ENCODE measurements at places on chromosomes 1 and 21.

DNA sequence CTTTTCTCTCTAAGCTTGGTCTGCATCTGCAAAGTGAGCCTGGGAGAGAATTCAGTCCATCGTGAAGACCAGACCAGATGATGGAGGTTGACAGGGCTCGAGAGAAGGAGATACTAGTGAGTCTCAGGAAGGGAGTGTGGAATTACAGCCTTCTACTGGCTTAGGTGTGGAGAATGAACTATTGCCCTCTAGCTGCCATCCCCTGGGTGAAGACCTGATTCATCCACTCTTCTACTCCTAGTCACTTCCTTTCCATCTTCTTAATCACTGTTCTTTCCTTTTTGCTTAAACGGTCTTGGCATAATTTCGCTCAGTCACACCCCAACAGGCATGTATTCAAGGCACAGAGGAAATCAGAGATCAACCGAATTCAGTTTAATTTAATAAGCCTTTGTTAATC lies 34.0 kb upstream of the HSD17B7 start:
- DNase-seq: no peak

GRCh38 chr21:41565550-41565949 lies 57.6 kb upstream of the TMPRSS2 start:
- no peak for DNase-seq

DNA sequence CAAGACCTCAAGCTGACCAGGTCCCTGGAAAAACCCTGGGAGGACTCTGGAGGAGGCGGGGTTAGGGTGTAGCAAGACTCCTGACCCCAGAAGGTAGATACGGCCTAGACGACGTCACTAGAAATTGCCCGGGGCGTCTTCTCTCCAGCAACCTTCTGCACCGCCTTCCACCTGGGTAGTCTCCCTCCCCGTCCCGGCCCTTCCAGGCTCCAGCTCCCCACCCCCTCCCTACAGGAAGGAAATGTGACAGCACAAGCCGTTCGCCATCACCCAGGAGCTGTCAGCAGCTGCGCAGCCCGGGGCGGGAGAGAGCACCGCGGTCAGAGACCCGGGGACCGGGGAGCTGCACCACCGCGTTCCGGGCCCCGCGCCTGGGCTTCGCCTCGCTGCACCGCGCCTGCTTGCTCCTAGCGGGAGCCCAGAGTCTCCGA lies 20.0 kb downstream of the SERTAD4 start:
- DNase-seq: no peak

GRCh38 chr1:101130673-101131072 lies 105.1 kb upstream of the DPH5 start:
- DNase-seq: no peak

- no peak for DNase-seq
Measured at GRCh38 chr1:93579891-93580290, 101.7 kb downstream of the BCAR3 start.

- DNase-seq: no peak
Measured at GRCh38 chr1:154752273-154753030, 117.6 kb downstream of the KCNN3 start.

DNA sequence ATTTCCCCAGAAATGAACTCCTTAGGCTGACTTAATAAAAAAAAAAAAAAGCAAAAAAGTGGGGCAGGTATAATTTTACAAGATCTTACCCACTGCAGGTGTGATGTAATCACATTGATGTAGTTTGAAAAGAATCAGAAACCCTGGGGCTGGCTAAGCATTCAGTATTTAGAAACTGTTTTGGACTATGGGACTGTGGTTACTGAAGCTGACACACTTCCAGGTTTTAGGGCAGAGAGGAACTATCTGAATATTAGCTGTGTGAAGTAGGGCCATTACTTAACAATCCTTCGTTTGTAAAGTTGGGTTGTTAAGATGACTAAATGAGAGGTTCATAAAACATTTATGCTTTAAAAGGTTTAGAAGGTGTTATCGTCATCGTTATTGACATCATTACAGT lies 165.3 kb downstream of the FASLG start:
- DNase-seq: no peak

DNA sequence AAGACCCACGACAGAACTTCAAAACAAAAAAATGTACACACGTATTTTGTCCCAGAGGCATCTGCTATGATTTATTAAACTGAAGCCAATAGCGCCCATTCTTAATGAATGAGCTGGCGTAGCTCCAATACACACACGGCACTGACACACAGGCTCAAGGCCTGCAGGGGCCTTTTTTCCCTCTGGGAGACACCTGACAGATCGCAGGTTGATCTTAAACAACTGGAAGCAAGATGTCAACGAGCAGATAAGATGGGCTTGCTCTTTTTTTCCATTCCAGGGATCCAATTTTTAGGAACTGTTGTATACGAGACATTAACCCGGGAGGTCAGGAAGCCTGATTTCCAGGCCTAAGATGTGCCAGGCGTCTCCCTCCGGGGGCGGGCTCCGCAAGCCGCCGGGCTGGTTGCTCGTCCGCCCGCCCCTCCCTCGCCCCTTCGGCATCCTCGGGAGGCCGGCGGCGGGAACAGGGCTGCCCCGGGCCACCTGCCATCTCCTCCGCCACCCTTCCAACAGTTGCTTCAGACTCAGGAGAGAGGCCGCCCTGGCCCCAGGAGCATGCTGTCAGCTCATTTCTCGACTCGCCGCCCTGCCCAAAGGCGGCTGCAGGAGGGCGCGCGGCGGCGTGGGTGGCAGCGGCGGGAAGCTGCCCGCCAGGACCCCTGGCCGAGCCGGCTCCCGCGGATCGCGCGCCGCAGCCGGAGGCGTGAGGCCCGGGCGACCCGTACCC lies 735 bp downstream of the TTC13 start:
- DNase-seq: peak; percentile 77

DNA sequence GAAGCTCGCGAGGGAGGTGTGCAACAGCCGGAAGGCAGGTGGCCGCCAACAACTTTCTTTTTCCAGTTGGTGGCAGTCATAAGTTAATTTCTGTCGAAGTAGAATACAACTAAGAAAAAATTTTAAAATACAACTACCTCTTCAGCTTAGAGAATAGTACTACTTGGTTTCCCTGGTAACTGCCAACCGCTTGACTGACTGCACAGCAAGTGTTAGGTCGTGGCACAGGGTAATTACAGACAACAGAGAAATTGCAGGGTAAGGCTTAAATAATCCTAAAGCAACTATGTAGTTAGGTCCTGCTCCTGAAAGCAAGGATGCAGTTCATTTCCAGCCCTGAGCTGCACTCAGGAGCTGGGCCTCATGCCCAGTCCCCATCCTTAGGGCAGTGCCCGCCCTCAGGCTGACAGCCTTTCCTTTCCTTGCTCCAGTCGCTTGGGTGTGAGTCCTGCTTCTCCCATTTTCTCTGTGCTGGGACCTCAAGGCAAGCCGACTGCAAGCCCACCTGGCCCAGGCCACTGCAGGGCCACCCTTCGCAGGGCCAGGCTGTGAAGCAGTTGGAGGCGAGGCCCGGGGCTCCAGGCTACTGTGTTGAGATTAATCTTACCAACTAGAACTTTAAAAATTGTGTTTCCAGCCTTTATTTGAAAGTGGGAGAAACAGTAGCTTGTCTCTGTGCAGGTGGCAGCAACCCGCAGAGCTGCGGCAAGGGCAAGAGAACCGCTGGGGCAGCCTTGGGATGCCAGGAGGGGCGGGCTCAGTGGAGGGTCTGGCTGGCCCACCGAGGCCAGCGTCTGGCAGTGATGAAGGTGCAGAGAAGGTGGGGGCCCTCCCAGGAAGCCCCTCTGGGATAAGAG lies 148.3 kb downstream of the PCBP3 start:
- no peak for DNase-seq

GRCh38 chr1:86154571-86155050 lies 2.0 kb downstream of the COL24A1 start:
- no peak for DNase-seq

- no peak for DNase-seq
Measured at GRCh38 chr1:109229531-109230127, 15.9 kb downstream of the SARS1 start.

DNA sequence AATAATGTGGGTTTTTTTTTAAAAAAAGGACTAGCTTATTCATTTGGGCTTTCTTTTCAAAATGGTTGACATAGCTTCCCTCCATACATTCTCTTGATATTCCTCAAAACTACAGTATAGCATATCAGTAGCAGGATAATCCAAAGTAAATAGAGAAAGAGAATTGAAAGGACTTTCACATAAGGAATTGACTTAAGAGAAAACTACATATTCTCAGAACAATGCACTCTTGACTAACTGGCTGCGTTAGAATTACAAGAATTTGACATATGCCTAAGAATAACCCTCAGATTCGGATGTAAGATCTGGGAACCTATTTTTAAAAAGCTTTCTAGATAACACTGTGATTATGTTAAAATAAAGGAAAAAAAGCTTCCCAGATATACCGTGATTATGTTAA lies 3.1 kb downstream of the PRKAB2 start:
- no peak for DNase-seq

DNA sequence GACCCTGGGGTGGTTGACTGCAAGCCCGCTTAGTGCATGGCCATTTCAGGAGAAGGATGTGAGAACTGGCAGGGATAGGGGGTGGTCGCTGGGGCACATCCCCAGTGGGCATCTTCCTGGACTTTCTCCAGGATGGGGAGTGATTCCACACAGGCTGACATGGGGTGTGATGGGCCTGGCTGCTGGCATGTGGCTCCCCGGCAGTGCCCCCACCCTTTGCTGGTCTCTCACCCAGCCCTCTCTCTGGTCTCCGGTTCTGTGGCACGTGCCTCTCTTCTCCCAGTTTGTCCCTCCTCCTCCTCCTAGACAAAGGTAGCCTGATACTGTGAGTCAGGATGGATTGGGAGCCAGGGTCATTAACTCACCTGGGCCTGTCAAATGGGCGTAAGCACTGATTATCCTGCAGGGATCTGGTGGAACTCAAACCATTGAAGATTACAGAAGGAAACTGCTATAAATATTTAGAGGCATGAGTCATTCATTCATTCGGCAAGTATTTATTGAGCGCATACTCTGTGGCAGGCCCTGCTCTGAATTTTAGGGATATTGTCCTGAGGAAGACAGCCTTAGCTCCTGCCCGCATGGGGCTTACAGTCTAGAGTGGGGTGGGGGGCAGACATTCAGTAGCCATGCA lies 23.6 kb upstream of the EPS8L3 start:
- DNase-seq: no peak
